ENCODE measurements at places on chromosomes 2 and 18.
A peak's percentile ranks its signal among the peaks of the same experiment; 100 is the strongest.

GRCh38 chr18:13067966-13068365 is 76.8 kb downstream of the CEP192 start:
- DNase-seq: no peak

- DNase-seq: no peak
Measured at GRCh38 chr2:205834796-205835195, 152.5 kb downstream of the NRP2 start.

DNA sequence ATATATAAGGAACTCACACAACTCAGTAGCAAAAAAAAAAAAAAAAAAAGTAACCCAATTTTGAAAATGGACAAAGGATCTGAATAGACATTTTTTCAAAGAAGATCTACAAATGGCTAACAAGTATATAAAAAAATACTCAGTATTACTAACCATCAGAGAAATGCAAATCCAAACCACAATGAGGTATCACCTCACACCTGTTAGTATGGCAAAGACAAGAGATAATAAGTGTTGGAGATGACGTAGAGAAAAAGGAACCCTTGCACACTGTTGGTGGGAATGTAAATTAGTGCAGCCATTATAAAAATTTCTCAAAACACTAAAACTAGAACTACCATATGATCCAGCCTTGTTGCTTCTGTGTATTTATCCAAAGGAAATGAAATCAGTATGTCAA is 5.8 kb upstream of the CNDP1 start:
- no peak for DNase-seq

- DNase-seq: no peak
Measured at GRCh38 chr18:60385693-60386092, 13.1 kb upstream of the MC4R start.

DNA sequence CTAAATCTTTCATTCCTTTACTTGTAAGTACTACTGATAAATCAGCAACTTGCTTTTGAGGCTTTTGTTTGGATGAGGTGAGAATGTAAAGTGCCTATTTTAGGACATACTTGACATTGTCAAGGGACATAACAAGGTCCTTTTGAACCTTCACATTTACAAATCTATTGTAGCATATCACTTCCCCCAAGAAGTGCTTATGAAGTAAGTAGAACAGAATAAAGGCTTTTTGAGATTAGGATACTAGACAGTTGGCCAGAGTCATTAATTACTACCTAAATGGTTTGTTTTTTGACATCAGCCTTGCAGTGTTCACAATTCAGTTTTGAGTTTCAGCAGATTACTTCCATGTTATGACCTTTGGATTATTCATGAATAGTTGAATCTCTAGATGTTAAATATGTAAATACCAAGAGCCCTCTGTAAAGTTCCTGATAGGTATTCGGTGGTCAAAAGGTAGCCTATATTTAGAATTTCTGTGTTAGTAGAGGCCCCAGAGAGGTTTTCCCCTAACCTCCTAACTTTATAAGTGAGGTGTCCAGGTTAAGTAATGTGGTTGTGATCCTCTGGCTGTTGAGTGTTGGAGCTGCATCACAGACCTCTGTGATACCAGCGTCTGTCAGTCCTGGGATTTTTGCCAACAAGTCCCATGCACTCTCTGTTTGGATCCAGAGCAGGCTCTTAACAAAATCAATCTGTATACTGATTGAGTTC is 67.2 kb downstream of the LCLAT1 start:
- peak; percentile 67 for DNase-seq

DNA sequence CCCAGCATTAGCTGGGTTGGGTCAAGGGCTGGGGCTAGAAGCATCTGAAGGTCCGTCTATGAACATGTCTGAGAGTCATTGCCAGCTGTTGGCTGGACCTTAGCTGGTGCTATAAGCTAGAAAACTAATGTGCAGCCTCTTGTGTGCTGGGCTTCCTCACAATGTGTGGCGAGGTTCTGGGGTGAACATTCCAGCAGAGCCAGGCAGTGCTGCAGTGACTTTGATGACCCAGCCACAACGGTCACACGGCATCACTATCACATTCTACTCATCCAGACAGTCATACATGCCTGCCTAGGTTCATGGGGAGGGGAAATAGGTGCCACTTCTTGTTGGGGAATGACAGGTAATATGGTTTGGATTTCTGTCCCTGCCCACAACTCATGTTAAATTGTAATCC is 260.5 kb downstream of the CYP26B1 start:
- no peak for DNase-seq

- DNase-seq: peak; percentile 97
Measured at GRCh38 chr2:19021721-19022120, 336.7 kb downstream of the OSR1 start.

GRCh38 chr18:51275712-51276476 is 78.4 kb upstream of the MEX3C start:
- peak; percentile 7 for DNase-seq

DNA sequence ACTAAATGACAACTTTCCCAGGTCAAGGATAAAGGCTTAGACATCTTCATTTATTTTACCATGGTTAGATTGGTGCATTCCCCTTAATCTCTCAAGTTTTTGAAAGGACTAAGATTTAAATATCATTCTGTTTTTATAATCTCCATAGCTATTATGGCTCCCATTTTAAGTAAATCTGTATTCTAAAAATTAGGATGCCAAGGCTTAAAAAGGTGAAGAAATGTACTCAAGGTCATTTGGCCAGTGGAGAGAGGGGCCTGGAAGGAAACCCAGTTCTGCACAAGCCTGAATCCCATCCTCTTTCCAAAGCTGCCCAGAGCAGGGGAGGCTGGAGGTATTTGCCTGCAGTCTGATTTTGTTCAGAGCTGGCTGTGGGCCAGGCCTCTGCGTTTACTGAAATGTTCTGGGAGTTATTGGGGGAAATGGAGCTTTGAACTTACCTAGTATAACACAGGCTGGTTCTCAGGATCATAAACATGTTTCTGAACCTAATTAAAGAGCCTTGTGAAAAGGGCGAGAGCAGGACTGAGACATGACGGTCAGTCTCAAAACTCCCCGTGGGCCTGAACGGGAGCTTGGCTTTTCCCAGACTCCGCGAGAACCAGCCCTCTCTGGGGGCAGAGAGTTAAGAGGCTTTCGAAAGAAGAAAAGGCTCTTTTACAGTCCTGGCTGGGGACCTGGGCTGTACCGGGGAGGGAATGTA is 85.6 kb downstream of the DDX1 start:
- no peak for DNase-seq

GRCh38 chr18:10139783-10140410 is 226.1 kb downstream of the VAPA start:
- DNase-seq: peak; percentile 91

DNA sequence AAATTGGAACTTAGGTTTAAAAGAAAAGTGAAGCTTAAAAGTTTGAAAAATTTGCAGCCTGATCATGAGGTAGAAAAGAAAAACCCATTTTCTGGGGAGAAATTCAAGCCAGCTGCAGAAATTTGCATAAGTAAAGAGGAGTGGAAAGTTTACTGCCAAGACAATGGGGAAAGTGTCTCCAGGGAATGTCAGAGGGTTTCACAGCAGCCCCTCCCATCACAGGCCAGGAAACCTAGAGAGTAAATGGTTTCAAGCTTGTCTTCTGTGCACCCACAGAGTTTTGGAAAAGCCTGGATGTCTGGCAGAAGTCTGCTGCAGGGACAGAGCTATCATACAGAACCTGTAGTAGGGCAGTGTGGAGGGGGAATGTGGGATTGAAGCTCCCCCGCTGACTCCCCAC is 254.0 kb upstream of the FSIP2 start:
- no peak for DNase-seq

DNA sequence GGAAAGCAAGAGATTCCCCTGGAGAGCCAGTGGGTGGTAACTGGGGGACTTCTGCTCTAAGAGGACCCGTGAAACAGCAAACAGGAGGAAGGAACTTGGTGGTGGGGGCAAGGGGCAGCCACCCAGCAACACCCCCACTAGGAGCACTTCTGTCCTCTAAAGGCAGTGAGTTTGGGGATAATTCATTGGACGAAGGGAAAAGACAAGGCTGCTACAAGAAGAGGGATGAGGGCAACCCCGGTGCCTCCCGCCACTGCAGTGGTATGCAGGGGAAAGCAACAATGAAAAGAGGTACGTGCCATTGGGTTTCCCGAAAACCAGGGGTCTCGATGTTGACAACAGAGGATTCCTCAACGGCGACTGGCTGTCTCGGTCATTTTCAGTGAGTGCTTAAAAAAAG is 9.1 kb downstream of the RPL31 start:
- DNase-seq: no peak

- no peak for DNase-seq
Measured at GRCh38 chr18:50441501-50441900, 66.7 kb downstream of the SKA1 start.

DNA sequence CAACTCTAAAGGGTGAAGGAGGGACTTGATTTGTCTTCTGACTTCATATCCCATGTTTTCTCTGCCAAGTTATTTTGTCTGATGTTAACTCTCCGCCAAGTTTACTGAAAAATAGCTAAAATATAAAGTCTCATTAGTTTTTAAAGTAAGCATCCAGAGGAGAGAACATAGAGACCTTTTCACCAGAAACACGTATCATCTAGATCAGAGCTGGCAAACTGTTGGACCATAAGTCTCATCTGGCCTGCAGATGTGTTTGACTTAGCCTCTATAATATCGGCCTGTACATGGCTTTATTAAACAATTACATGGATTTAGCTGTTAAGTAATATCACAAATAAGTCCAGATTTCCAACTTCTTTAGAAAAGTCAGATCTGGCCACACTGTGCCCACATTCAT is 182.6 kb downstream of the PLCL1 start:
- DNase-seq: no peak

DNA sequence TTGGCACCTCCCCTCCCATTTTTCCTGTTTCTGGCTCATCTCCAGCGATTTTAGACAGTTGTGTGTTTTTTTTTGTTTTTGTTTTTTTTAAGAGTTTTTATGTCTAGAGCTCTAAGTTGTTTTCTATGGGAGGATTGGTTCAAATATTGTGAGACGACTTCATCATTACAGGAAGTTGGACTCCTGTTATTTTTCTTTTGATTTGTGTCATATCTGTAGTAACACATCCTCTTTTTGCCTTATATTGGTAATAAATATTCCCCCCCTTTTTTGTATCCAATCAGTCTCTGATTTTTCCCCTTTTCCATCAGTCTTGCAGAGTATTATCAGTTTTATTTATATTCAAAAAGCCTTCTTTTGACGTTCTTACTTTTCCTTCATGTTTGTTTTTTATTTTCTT is 89.0 kb downstream of the KIAA1328 start:
- no peak for DNase-seq

DNA sequence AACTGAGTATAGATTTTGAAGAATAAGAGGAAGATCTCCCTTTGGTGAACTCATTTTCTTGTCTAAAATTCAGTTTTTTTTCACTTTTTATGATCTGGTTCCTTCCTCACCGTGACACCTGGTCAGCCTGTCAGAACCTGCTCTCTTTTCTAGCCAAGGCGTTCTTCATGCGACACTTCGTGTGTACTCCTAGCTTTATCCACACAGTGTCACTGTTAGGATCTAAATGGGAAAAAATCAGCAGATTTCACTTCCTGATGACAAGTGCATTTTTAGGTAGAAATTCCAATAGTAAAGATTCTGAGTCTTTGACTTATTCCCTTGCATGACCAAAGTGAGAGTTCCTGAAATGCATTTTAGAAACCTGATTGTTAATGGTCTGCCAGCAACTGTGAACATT is 89.8 kb downstream of the KLHL14 start:
- DNase-seq: no peak

DNA sequence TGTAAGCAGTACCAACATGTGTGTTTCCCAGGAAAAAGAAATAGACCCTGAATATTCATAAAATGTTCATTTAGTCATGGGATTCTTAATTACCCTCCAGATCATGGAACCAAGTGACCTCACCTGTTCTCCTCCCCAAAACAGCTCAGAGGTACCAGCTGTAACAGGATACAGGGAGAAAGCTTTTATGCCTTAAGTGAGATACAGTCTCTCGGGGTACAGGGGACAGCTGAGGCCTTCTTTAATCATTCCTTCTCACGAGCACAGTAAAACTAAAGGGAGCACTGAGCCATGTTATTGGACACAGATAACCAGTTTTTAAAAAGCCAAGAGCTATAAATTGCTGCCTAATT is 16.6 kb downstream of the EPHA4 start:
- DNase-seq: no peak

- DNase-seq: no peak
Measured at GRCh38 chr2:96532641-96533291, 3.8 kb upstream of the ARID5A start.

GRCh38 chr18:3912705-3913104 is 462.7 kb downstream of the TGIF1 start:
- peak; percentile 33 for DNase-seq

- DNase-seq: no peak
Measured at GRCh38 chr18:77777163-77777562, 527.5 kb downstream of the GALR1 start.

DNA sequence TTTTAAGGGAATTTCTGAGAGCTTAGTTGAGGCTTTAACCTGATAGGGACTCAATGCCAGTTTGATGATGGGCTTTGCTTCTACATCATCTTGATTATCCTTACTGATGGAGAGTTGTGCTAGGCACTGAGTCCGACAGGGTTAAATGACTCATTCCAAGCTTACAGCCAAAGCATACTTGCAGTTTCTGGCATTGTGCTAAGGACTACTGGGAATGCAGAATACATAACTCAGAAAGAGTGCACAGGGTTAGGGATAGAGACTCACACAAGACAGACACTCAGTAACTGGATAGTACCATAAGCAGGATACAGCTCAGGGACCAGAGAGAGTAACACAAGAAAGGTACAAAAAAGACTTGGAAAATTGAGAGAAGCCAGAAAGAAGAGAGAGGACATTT is 94.1 kb upstream of the SLC14A2 start:
- DNase-seq: peak; percentile 82

DNA sequence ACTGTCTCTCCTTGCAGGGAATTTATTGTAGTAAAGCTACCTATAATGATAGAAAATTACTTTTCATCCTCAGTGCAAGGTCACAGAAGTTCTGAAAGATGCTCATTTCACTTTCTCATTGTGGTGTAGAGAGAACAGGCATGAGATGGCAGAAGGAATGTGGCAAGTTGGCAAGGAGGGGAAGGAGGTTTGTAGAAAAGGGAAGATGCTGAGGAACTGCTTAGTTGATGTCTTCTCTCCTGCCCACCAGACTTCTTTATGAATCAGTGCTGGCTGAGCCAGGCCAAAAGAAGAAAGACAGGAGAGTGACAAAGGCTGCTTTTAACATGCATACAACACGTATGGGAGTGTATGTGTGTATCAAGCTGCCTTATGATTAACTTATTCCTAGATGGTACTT is 164.4 kb downstream of the PRPF40A start:
- no peak for DNase-seq

- peak; percentile 42 for DNase-seq
Measured at GRCh38 chr2:67994716-67995115, 68.1 kb downstream of the C1D start.

GRCh38 chr2:6967301-6967700 is 50.1 kb downstream of the RNF144A start:
- DNase-seq: no peak

- DNase-seq: no peak
Measured at GRCh38 chr18:48318436-48318835, 90.7 kb downstream of the ZBTB7C start.

- peak; percentile 44 for DNase-seq
Measured at GRCh38 chr2:38619458-38620164, 16.9 kb upstream of the HNRNPLL start.

DNA sequence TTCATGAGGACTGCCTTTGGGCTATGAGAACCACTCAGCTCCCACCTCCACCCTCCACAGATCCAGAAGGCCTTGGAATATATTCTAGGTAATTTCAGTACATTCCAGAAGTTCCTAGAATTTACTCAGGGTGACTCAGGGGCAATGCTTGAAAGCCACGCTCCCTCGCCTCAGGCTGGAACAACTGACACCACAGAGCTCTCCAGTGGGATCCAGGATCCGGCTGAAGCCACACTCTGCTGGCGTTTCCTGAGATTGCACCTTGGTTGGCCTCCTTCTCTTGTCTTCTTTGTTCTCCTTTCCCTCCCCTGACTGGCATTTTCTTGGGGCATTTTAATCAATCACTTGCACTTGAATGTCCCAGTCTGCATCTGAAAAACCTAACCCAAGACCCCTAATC is 92.6 kb upstream of the KCNE4 start:
- peak; percentile 97 for DNase-seq

Data from EH (cell line).